ENCODE measurements at places on chromosomes 3 and 15.

DNA sequence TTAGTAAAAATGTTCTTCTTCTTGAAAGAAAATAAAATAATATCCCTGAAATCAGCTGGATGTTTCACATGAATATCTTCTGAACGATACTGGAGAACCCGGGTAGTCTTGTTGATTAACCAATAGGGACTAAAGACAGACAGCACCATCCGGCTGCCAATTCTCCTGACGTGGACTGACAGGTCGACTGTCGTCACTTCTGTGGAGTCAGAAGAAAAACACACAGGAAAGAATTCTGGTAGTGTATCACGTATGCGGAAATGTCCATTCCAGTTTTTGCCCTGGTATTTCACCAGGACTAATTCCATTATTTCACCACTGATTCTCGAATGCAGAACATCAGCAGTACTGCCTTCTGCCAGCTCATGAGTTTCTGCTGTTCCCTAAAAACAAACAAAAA, 144.6 kb downstream of the VPS13C start:
- DNase-seq, result no peak

DNA sequence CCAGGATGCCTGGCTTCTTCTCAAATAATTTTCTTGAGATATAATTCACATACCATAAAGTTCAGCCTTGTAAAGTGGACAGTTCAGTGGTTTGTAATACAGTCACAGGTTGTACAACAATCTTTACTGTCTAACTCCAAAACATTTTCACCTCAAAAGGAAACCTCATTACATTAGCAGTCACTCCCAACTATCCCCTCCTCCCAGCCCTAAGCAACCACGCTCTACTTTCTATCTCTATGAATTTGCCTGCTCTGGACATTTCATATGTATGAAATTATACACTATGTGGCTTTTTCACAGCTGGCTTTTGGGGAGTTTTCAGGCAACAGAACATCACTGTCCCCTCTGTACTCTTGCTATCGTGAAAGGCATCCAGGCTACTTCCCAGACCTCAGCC, 17.5 kb downstream of the TGM5 start:
- DNase-seq, result no peak

DNA sequence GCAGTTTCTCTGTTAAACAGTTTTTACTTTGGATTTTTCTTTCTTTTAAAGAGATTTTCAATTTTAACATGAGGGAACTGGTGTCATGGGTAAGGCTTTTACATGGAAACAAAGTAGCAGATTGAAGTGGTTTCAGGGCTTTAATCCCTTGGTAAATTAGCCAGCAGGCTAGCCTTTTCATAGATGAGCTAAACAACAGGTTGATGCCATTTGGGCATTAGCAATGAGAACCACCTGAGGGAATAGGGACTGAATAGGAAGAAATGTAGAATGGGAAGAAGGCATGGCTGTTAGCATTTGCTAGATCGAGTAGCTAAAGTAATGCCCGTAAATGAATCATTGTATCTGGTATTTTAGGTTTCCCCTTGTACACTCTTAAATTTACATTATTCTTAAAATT, 165.5 kb upstream of the MLF1 start:
- no peak for DNase-seq

DNA sequence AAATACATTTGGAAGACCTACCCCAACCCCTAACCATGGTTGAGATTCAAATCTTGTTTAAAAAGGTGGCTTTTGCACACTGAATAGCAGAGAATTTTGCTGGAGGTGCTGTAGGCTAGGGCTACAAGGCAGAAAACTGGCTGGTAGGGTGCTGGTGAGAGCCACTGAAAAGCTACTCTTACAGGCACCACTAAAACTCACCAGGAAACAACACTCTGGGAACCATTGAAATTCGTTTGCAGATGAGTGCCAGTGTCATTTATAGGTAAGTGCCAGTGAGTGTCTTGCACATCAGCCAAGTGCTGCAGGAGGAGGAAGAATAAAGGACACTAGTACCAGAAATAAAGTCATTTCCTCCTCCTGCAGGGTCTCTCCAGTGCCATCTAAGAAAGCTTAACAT, 610.2 kb downstream of the ZNF385D start:
- DNase-seq, result no peak

GRCh38 chr15:33154351-33155166, 40.0 kb downstream of the FMN1 start:
- DNase-seq, result no peak

DNA sequence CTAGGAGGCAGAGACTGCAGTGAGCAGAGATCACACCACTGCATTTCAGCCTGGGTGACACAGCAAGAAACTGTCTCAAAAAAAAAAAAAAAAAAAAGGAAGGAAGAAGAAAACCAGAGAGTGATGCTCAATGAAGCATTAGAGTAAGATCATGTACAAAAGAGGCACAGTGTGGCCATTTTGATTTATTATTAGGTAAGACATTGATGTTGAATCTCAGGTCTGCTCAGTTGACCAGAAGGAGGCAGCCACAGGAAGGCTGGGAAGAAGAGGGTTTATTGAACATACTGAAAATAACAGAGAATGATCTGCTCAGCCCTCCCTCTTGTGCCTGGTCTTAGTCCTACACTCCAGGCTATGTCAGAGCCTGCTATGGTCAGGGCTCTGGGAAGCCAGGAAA, 15.6 kb downstream of the LRRK1 start:
- DNase-seq, result peak; percentile 50

DNA sequence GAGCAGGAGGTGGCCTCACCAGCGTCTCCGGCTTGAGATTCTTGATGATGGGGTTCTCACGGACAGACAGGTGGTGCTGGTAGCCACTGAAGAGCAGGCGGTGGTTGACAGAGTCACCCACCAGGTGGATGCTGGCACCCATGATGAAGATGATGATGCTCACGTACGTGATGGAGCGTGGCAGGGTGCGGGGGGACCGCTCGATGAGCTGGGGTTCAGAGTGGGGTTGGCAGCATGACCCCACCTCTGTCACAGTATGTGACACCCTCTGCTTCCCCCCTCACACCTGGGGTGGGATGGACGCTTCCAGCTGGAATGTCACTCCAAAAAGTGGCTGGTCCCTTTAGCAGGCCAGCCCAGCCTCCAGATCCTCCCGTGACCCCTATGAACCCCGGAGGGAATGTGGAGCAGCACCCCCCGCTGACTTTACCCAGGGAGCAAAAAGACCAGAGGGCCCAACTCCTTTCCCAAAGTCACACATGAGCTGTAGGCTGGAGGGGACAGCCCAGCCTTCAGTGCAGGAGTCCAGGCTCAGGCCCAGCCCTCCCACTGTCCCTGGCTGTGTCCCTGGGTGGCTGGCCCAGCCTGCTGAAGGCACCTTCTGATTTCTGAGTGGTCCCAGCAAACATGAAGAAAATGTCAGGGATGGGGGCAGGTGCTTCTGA, 6.7 kb upstream of the CALML4 start:
- no peak for DNase-seq

DNA sequence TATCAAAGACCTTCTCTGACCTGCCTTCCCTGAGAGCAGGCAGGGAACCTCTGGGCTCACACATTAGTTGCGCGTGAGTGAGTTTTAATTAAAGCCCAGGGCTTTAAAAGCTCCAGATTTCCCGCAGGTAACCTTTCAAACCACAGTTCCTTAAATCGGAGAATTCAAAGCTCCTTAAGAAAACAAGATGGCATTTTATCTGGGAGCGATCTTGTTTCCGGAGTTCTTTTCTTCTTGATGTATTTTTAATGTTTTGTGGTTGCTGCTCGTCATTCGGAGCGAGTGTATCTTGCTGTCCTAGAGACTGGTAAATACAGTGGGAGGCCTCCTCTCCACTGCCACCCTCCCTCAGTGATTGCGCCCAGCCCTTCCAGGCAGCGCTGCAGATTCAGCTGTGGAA, 284.3 kb downstream of the CLSTN2 start:
- DNase-seq, result no peak

DNA sequence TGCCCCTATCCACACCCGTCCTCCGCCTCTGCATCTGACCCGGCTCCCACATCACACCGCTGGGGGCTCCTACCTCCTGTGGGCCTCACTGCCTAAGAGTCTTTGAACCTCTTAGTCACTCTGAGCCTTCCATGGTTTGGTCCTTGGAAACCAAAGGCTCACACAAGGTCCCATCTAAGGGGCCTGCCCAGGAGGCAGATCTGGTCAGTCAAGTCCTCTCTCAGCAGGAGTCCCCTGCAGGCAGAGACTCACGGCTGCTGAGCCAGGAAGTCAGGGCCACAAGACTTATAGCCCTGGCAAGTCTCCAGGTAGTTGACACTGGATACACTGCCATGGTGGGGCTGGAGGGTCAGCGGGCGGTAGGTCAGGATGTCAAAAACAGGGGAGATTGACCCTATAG, 31.2 kb upstream of the ALDH1L1 start:
- no peak for DNase-seq

- no peak for DNase-seq
Observed at GRCh38 chr3:38139652-38140051, 1.2 kb downstream of the MYD88 start.

DNA sequence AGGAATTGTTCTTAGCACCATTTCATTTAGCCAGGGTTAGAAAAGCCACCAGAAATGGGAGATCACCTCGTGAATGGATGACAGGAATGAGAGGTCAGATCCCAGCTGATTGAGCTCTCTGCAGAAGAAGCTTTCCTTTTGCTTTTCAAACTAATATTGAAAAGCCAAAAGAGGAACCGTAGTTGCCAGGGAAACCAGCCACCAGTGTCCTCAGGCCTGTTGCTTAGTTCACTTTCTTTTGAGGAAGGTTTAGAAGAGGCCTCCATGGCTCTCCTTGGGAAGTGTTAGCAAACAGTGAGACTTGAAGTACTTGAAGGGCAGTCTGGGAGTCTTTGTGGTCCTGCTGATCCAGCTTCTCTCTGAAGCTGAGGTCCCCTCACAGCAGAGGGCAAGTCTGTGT, 7.4 kb upstream of the CCK start:
- DNase-seq, result no peak

Measured in B cell (primary cell).